ENCODE measurements at places on chromosomes 16 and 17. TPM values are rescaled to one million over a fixed set of nuclear protein-coding genes. Genes with fewer than 3 reads are reported as not detected.

The C17orf67 gene
- 1.4 TPM for polyA plus RNA-seq

DNA sequence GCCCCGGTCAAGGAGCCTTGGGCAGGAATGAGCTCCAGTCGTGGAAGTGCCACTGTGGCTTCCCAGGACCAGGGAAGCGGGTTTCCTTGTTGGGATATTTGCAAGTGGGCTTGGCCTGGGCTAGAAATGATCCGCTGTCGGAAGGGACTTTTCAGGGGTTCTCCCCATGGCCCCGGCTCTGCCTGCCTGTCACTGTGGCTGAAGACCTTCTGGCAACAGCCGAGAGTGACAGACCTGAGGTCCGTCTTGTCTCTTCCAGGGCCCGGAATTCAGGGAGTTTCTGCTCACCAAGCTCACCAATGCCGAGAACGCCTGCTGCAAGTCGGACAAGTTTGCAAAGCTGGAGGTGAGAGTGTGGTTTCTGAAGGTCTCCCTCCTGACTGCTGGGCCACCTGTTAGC is 57.7 kb downstream of the OR1D5 start:
- no peak for DNase-seq

DNA sequence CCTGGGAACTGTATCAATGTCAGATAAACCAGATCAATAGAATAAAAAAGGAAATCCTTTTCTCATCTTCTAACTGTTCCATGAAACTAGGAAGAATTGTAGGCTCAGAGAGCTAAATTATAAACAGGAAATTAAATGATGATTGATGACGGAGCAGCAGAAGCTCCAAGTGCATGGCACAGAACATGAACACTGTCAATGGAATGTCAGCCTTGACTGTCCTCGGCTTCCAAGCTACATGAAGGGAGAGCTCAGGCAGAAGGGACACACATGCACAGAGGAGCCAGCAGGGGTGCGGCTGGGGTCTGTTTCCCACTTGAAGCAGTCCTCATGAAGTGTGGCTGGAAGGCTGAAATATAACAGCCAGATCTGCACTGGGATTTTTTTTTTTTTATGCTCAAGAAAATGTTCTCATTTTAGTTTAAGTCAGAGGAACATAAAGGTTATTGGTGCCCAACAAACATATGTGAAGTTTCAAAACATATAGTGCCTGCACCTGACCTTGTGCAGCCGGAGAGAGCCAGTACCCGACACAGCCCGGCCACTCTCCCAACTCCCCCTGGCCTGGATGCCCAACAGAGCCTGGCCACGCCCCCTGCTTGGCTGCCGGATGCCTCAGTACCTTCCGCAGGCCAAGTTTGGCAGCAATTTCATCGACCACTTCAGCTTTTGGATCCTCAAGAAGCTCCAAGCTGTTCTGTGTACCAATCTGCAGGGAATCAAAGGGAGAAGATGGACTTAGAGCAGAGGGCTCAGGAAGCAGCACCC is 37.0 kb downstream of the NPLOC4 start:
- DNase-seq: no peak

DNA sequence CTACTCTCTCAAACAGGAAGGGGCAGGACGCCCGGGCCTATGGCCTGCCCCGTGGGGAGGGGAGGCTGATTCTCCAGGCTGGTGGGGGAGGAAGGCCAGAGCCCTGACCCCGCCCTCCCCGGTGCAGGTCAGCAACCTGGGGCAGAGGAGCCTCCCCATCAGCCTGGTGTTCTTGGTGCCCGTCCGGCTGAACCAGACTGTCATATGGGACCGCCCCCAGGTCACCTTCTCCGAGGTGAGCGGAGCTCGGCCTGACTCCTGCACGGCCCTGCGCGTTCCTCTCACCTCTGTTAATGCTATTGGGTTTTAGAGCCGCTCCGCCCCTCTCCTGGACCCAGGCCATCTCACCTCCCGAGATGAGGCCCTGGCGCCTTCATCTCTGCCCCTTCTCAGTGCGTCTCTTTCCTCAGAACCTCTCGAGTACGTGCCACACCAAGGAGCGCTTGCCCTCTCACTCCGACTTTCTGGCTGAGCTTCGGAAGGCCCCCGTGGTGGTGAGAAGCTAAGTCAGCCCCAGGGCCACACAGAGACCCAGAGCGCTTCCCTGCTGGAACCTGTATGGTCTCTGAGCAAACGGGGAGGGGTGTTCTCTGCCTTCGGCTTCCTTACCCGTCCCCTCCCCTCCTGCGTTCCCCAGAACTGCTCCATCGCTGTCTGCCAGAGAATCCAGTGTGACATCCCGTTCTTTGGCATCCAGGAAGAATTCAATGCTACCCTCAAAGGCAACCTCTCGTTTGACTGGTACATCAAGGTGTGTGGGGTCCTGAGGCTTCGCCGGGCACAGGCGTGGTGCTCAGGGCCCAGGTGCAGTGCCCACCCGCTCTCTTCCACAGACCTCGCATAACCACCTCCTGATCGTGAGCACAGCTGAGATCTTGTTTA is 25.1 kb upstream of the ITGAX start:
- no peak for DNase-seq

Measured in left renal pelvis (tissue), 4 donors.